ENCODE measurements at places on chromosomes 5 and 9.

DNA sequence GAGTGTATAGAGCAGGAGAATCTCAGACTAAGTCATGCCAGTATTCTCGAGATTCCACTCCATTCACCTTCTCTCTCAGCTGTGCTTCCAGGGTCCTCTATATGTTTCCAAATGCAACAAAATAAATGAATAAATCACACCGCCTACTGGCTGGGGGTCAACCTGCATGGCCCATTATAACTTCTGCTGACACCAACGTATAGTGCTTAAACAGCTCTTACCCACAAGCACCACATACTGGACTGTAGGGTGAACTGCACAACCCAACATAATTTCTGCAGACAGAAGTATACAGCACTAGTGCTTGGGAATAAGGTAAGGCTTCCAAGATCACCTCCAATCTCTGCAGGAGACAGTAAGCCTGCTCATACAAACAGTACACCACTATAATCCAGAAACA lies 33.1 kb upstream of the HTR4 start:
- DNase-seq, result no peak

DNA sequence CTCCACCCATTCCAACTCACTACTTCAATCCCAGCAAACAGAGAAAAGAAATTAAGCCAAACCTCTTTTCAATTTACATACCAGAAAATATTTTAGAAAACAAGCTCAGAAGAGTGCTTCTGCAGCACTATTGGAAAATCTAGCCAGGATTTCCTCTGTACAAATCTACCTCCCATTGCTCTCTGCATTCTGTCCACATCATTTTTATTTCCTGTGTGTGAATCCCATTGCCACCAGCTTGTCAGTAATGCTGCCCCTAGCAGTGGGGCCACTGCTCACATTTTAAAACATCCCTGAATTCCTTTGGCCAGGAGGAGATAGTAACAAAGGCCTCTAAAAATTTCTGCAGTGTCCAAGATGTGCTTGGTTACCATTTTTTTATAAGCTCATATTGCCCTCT lies 232.5 kb downstream of the ARRDC3 start:
- no peak for DNase-seq

- DNase-seq, result no peak
Observed at GRCh38 chr5:55702598-55703345, 9.4 kb downstream of the SLC38A9 start.

DNA sequence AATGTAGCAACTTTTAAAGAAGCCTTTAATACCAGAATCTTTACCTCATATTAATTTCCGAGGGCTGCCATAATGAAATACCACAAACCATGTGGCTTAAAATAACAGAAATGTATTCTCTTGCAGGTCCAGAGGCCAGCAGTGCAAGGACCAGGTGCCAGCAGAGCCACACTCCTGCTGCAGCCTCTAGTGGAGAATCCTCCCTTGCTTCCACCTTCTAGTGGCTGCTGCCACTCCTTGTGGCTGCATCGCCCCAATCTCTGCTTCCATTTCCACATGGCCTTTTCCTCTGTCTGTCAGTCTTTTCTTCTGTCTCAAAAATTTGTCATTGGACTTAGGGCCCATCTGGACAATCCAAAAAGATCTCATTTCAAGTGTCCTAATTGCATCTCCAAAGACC lies 401.5 kb downstream of the EFNA5 start:
- no peak for DNase-seq

DNA sequence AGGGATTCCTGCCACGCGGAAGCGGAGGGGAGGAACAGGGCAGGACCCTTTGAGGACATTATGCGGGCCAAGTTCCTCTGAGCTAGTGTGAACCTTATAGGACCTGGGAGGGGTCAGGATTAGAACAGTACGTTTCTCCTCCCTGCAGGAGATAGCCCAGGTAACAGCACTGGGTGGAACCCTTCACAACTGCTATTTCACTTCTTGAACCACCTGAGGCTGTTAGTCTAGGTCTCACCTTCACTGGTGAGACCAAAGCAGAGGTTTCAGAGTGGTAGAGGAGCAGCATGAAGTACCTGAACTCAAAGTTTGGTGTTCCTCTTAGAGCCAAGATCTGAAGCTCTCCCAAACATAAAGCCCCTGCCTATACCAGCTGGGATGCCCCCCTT lies 832 bp downstream of the EIF4EBP3 start:
- DNase-seq, result no peak

- peak; percentile 63 for DNase-seq
Observed at GRCh38 chr5:34563931-34564709, 92.0 kb upstream of the RAI14 start.

- DNase-seq, result peak; percentile 67
Observed at GRCh38 chr9:133252301-133253020, 22.5 kb downstream of the ABO start.

GRCh38 chr5:178277866-178278265 lies 45.3 kb upstream of the PHYKPL start:
- DNase-seq, result peak; percentile 58

- DNase-seq, result no peak
Observed at GRCh38 chr5:44659334-44659733, 149.4 kb upstream of the MRPS30 start.

GRCh38 chr5:158995694-158996173 lies 104.0 kb downstream of the EBF1 start:
- DNase-seq, result no peak

Data from aorta (tissue), 5 donors.